ENCODE measurements at places on chromosomes 5 and 9.

GRCh38 chr9:4548811-4549725, 58.8 kb downstream of the SLC1A1 start:
- DNase-seq = peak; percentile 69

DNA sequence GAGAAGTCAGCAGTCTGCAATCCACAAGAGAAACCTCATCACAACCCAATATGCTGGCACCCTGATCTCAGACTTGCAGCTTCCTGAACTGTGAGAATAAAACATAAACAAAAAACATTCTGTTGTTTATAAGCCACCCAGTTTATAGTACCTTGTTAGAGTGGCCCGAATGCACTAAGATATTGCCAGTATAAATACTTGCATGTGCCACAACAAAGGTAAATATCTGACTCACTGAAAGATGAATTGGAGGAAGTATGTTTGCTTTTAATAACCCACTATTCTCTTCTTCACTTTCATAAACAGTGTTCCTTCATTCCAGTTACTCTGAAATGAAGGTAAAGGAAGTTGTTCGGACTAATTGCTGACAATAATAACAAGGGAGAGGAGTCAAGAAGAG, 1163.4 kb upstream of the CDH6 start:
- no peak for DNase-seq

DNA sequence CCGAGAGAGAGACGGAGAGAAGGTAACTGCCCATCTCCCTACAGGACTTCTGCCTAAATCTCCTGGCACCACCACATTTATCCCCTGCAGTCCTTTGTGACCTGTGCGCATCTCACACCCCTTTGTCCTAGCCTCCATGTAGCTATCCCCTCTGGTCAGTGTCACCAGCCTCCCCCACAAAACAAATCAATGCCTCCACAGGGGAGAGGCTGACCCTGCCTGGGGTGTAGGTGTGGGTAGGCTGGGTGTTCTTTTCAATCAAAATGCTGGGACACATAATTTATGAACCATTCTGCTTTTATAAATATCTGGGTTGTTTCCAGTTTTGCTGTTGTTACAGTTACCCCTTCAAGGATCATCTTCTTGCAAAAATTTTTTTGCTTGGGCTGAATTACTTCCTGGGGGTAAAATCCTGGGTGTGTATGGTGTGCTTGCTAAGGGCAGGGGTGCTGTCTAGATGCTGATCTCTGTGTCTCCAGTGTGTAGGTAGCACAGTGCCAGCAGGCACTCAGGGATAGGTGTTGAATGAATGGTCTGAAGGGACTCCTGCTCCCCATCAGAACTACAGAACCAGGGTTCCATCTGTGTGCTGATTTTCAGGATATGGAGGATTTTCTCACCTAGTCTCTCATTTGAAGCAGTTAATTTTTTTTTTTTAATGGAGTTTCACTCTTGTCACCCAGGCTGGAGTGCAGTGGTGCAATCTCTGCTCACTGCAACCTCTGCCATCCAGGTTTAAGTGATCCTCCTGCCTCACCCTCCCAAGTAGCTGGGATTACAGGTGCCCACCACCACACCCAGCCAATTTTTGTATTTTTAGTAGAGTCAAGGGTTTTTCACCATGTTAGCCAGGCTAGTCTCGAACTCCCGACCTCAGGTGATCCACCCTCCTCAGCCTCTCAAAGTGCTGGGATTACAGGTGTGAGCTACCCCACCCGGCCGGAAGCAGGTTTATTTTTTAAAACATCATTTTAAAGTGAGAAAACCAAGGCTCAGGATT, at the start of gene GARIN3:
Gene GARIN3 (minus strand): TSS at position 51 of the 1,000 bp plus-strand sequence. CDS start 96 bp downstream, outside the sequence.
- no peak for DNase-seq

GRCh38 chr5:40550481-40550880, 129.2 kb upstream of the PTGER4 start:
- DNase-seq = no peak

DNA sequence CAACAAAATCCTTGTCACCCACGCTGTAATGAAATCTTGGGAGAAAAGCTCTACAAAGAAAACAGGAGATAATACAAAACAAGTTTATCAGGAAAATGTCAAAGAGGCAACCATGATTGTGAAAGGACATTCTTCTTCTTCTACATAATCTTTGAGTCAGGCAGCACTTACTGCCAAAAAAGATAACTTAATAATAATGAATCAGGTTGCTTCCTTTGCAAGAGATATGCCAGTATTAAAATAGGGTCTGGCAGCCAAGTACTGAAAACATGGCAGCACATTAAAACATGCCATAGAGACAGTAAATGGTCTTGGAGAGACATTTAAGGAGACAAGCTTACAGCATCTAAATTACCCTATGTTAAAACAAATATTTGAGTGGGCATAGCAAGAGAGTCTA, 1573.4 kb downstream of the EFNA5 start:
- DNase-seq = no peak

DNA sequence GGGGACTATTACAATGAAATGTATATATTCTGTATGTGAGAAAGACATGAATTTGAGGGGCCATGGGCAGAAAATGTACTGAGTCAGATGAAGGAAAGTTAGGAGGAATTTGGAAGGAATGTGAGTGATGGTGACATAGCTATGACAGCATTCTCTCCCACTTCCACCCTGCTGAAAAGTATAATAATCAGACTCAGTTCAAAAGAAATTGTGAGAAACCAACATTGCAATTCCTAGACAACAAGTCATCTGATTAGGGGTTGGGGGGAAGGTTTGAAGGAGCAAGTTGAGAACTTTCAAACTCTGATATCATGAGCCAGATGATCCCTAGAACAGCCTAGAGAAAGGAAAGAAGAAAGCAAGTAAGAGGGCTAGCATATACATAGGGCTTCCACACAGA, 370.6 kb downstream of the DMRTA1 start:
- DNase-seq = no peak

DNA sequence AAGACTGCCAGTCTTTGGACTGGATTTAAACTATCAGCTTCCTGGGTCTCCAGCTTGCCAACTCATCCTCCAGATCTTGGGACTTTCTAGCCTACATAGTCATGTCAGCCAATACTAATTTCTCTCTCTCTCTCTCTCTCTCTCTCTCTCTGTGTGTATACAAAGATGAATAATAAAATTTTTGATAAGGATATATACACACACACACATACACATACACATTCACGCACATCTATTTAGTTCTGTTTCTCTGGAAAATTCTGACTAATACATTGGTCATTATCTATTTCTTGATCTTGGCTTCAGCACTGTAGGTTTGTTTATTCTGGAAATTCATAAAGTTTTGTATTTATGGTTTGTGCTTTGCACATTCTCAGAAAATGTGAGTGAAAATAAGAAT, 1606.2 kb upstream of the NUDT12 start:
- no peak for DNase-seq

DNA sequence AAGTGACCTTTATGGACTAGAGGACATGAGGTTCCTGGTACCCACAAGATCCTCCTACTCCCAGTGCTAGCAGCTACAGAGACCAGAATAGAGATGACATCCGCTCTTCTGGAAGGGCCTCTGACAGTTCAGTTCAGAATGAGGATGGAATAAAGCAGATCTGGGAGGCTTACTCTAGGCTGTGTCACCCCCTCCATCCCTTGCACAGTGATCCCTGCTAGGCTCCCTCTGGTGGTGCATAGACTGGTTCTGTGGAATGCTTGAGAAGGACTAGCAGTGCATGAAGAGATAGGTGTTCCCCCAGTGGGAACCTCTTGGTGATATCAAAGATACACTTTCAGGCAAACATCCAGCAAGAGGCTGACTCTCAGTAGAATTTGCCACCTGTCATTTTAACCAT, 83.0 kb downstream of the NPR3 start:
- DNase-seq = no peak

GRCh38 chr9:117873664-117874063, 169.5 kb downstream of the TLR4 start:
- no peak for DNase-seq

DNA sequence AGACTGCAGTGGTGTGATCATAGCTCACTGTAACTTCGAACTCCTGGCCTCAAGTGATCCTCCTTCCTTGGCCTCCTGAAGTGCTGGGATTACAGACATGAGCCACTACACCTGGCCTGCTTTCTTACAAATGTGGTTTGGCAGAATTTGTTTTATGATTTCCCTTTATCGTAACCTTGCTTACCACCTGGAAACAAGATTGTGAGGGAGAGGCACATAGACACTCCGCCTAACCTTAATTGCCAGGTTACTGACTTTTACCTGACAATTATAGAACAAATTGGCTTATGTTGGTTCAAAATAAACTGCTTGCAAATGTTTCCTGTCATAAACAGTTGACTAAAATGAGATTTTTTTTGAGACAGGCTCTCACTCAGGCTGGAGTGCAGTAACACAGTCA, 26.8 kb upstream of the HMGCR start:
- no peak for DNase-seq

- no peak for DNase-seq
These were observed 75.4 kb downstream of the RASEF start for GRCh38 chr9:82987370-82988189.

DNA sequence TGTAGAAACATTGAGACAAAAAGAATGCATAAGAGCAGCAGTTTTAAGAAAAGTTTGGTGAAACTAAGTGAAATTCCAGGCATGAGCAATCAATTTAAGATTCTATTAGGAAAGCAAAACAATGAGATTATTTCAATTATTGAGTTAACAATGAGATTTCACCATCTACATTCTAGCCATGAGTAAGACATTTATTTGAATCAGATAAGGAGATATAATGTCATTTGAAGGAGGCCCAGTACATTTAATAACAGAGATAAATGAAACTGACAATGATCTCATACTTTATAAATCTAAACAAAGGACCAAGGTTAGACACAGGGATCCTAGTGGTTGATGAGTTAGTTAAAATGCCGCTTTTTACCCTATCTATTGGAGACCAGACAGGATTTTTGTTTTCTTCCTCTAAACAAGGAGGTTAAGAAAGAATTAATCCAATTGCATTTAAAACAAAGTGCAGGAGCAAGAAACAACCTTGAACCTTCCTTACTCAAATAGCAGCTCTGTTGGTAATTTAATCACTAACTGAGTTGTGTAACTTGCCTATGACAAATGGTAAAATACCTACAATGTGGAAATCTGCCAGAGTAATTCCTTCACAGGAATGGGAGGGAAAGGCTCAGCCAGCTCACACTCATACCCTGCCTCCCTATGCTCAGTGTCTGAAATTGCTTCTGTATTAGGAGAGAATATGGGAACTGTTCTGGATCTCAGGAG, 103.5 kb upstream of the NR3C1 start:
- DNase-seq = no peak

GRCh38 chr9:88651682-88652633, 117.0 kb downstream of the NXNL2 start:
- no peak for DNase-seq

DNA sequence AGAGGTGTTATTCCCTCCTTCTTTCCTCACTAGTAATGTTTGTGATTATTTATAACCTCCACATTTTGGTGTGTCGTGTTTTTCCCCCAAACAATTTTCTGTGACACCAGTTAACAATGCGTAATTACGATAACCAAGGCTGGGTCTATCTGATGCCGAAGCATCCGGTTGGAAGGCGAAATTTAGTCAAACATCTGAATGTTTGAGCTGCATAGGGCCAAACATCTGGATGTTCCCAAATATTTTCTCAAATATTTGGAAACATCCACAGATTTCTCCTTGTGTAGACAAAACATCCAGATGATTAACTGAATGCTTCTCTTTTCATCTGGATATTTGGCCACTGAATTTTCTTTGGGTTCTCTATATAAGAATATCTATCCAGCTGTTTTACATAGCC, 371.7 kb downstream of the NFIB start:
- no peak for DNase-seq

- DNase-seq = no peak
These were observed 108.7 kb upstream of the RGMB start for GRCh38 chr5:98664736-98665135.

GRCh38 chr5:107426209-107426608, 244.5 kb downstream of the EFNA5 start:
- no peak for DNase-seq

- DNase-seq = no peak
These were observed 55.8 kb upstream of the ACTBL2 start for GRCh38 chr5:57538341-57538955.

DNA sequence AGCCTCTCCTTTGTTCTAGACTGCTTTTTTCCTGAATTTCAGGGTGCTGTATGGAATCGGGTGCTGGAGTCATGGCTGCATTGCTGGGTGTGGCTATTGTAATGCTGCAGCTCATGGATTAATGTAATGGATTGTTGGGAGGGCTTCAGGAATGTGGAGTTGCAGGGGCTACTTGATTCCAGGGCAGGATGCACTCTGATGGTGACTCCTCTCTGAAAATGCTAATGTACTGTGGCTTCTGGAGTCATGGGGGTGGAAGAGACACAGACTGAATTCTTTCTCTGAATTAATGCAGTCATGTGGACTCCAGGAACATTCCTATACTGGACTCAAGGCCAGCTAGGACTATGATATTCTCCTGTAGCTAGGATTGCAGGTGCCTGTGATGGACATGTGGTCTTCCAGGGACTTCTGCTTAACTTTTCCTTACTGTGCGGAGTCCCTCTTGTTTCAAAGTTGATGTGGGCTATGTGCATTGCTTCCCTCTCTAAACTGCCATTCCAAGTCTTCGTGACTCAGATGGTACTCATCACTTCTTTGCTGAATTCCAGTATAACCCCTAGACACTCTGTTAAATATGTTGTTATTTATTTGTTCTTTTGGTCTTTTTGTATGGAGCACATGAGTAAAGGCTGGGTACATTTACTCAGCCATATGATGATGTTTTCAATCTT, 396.2 kb downstream of the KCTD16 start:
- DNase-seq = no peak

- DNase-seq = peak; percentile 34
These were observed 247.7 kb upstream of the ZNF462 start for GRCh38 chr9:106615118-106615889.
